Spinal cord (tissue), 10 donors: ENCODE measurements at places on chromosomes 4 and X.

DNA sequence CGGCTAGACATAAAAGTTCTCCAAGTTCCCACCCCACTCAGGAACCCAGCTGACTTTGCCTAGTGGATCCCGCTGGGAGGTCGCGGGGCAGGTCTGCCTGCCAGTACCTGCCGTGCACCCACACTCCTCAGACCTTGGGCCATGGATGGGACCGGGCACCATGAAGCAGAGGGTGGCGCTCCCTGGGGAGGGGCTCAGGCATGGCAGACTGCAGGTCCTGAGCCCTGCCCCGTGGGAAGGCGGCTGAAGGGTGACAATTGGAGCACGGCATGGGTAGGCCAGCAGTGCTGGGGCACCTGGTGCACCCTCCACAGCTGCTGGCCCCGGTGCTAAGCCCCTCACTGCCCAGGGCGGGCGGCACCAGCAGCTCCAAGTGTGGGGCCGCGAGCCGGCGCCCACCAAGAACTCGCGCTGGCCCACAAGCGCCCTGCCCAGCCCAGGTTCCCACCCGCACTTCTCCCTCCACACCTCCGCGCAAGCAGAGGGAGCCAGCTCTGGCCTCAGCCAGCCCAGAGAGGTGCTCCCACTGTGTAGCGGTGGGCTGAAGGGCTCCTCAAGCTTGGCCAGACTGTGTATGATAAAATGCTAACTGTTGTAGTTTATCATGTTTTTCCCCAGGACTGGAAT lies 63.1 kb downstream of the UGT2A2 start:
- no peak overlapping the region for H3K27ac ChIP-seq
- H3K36me3 ChIP-seq = no peaks in the 10 kb centered on the region
- H3K27me3 ChIP-seq = no peaks in the 10 kb centered on the region
- DNase-seq = no peak
- no peak overlapping the region for H3K4me3 ChIP-seq

- no peak for DNase-seq
- H3K4me3 ChIP-seq = no peak overlapping the region
- H3K27ac ChIP-seq = no peak overlapping the region
- H3K4me1 ChIP-seq = no peaks in the 10 kb centered on the region
- no peaks in the 10 kb centered on the region for H3K36me3 ChIP-seq
- no peaks in the 10 kb centered on the region for H3K27me3 ChIP-seq
Measured at GRCh38 chr4:18390655-18391353, 369.2 kb upstream of the LCORL start.

DNA sequence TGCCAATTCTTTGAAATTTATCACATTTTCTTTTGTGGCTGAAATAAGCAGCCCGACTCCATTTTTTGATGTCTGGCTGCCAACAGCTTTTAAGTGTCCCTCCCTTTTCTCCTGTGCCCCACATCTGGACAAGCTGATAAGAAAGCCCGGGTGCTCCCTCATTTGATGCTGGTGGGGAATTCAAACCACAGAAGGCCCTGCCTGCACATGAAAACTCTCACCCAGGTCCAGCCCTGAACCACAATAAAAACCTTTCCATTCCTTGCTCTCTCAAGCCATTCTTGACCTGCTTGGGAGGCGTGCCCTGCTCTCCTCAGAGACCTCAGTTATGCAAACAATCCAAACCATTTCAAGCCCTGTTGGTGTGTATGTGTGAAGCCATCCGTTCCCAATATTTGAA lies 93.9 kb downstream of the FAM53A start:
- H3K4me1 ChIP-seq = peaks cover 6% of the 10 kb centered on the region
- peaks cover 23% of the 10 kb centered on the region for H3K27me3 ChIP-seq
- no peak for DNase-seq
- H3K27ac ChIP-seq = no peak overlapping the region

GRCh38 chrX:118352566-118352965 lies 6.7 kb downstream of the WDR44 start:
- H3K27ac ChIP-seq = no peak overlapping the region
- DNase-seq = no peak
- no peak overlapping the region for H3K4me3 ChIP-seq
- no peaks in the 10 kb centered on the region for H3K4me1 ChIP-seq
